ENCODE measurements at places on chromosomes 5 and 9. TPM values are rescaled to one million over a fixed set of nuclear protein-coding genes. Genes with fewer than 3 reads are reported as not detected.

DNA sequence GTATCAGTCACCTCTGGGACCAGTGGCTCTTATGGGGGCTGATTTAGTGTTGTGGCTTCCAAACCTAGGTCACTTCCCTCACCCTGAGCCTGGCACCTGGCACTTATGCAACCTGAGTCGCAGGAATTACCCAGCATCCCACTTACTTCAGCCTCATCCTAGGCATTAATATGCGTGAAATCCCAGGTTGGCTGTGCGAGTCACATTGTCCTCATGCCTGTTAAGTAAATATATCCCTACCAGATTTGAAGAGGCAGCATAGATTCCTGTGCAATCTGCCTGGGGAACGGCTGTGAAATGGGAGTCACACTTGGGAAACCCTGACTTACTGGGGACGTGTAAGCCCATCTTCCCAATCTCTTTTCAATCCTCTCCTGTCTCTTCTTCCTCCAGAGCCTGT is 42.7 kb upstream of the AKNA start:
- no peaks in the 10 kb centered on the region for H3K36me3 ChIP-seq
- no peaks in the 10 kb centered on the region for H3K4me1 ChIP-seq
- no peak overlapping the region for H3K27ac ChIP-seq
- no peak overlapping the region for H3K4me3 ChIP-seq
- no peaks in the 10 kb centered on the region for H3K27me3 ChIP-seq

GRCh38 chr9:78207319-78207718 is 28.6 kb upstream of the CEP78 start:
- H3K27me3 ChIP-seq, result no peaks in the 10 kb centered on the region
- no peak overlapping the region for H3K4me3 ChIP-seq
- DNase-seq, result no peak
- H3K27ac ChIP-seq, result no peak overlapping the region
- H3K4me1 ChIP-seq, result no peaks in the 10 kb centered on the region

DNA sequence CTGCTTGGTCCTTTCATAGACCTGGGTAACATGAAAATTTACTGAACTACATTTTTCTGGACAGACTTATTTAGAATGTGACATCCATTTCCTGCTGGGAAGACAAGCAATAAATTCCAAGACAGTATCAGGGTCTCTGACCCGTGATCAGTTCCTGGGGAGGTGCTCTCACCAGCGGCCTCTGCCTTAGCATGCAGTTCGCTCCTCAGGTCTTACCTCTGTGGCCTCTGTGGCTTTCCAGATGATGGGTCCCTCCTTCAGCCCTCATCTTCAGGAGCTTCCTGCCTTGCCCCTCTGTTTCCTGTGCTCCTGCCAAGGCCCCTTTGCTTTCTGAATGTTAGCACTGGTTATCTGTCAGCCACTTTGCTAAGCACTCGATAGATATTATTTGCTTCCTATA is 66.4 kb downstream of the CMYA5 start:
- H3K4me3 ChIP-seq, result no peak overlapping the region
- H3K36me3 ChIP-seq, result no peaks in the 10 kb centered on the region
- no peaks in the 10 kb centered on the region for H3K4me1 ChIP-seq
- no peaks in the 10 kb centered on the region for H3K27me3 ChIP-seq

DNA sequence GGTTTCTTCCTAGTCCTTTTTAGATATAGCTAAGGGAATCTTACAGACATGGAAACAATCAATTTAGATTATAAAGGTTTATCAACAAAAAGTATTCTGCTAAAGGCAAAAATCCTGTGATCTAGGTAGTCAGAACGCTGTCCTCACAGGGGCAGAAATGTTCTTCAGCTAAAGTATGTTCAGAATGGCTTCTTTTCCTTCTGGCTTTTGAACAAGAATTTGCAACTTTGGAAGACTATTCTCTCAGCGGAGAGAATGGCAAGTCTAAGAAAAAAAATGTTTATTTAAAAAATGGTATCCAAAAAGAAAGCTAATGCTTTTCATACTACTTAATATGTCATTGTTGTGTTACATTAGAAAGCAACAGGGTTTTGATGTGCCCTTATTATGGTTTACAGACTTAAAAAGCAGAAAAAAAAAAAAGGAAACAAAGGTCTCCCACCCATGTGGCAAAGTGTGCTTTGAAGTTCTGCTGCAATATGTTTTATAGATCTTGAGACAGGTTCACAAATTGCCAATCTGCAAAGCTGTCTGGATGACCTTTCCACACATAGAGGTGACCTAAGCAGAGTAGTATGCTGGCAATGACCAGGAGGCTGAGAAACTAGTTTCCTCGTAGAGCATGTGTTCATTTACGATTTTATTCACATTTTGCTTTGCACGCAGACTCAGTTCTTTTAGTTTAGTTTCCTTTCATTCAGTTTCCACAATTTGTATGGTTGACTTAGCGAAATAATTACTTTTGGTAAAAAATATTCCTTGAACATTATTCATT is 45.1 kb upstream of the PJA2 start:
- no peaks in the 10 kb centered on the region for H3K27me3 ChIP-seq
- DNase-seq, result no peak
- peak overlapping the region; percentile 67 for H3K27ac ChIP-seq
- peaks cover 29% of the 10 kb centered on the region for H3K4me1 ChIP-seq
- H3K4me3 ChIP-seq, result peak overlapping the region; percentile 51
- no peaks in the 10 kb centered on the region for H3K36me3 ChIP-seq

GRCh38 chr5:151706906-151707305 is 20.2 kb upstream of the SPARC start:
- no peaks in the 10 kb centered on the region for H3K27me3 ChIP-seq
- no peaks in the 10 kb centered on the region for H3K36me3 ChIP-seq
- H3K27ac ChIP-seq, result no peak overlapping the region
- peaks cover 7% of the 10 kb centered on the region for H3K4me1 ChIP-seq

- H3K27me3 ChIP-seq, result no peaks in the 10 kb centered on the region
- no peak overlapping the region for H3K27ac ChIP-seq
- H3K4me1 ChIP-seq, result no peaks in the 10 kb centered on the region
- H3K4me3 ChIP-seq, result no peak overlapping the region
Observed at GRCh38 chr5:37774912-37775483, 64.8 kb downstream of the GDNF start.

GRCh38 chr9:132789719-132790118 is 88.4 kb downstream of the AK8 start:
- H3K4me3 ChIP-seq, result no peak overlapping the region
- H3K4me1 ChIP-seq, result no peaks in the 10 kb centered on the region
- H3K36me3 ChIP-seq, result no peaks in the 10 kb centered on the region
- DNase-seq, result no peak

DNA sequence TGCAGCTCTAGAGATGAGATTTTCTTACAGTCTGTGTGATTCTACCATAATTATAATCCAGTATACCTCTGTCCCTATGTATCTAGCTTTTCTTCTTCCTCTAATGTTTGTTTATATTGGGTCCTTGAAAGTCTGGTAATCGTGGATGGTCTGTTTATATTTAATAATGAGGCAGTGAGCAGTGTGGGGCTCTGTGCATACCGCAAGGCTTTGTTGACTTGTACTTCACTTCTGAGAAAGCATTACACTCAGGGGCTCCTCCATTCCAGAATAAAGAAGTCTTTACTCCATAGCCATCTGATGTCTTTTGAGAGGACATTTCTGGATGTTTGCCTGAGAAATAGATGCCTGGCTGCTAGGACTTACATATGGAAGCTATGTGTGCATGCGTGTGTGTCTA is 4.5 kb upstream of the MPDZ start:
- H3K36me3 ChIP-seq, result no peaks in the 10 kb centered on the region
- no peak for DNase-seq
- peaks cover 4% of the 10 kb centered on the region for H3K4me1 ChIP-seq
- no peaks in the 10 kb centered on the region for H3K27me3 ChIP-seq

GRCh38 chr5:107538331-107538730 is 132.4 kb downstream of the EFNA5 start:
- no peak for DNase-seq
- H3K27me3 ChIP-seq, result no peaks in the 10 kb centered on the region
- no peaks in the 10 kb centered on the region for H3K36me3 ChIP-seq
- H3K4me1 ChIP-seq, result peaks cover 4% of the 10 kb centered on the region

- no peaks in the 10 kb centered on the region for H3K27me3 ChIP-seq
- no peak overlapping the region for H3K27ac ChIP-seq
- no peaks in the 10 kb centered on the region for H3K36me3 ChIP-seq
- DNase-seq, result no peak
- no peak overlapping the region for H3K4me3 ChIP-seq
Observed at GRCh38 chr5:132665574-132666080, 7.7 kb downstream of the IL13 start.

- no peak overlapping the region for H3K27ac ChIP-seq
- no peak for DNase-seq
- H3K27me3 ChIP-seq, result no peaks in the 10 kb centered on the region
- no peak overlapping the region for H3K4me3 ChIP-seq
- H3K36me3 ChIP-seq, result no peaks in the 10 kb centered on the region
Observed at GRCh38 chr5:15433709-15434108, 66.3 kb upstream of the FBXL7 start.

- H3K36me3 ChIP-seq, result no peaks in the 10 kb centered on the region
- no peak overlapping the region for H3K4me3 ChIP-seq
- no peaks in the 10 kb centered on the region for H3K27me3 ChIP-seq
- H3K4me1 ChIP-seq, result peaks cover 7% of the 10 kb centered on the region
- no peak for DNase-seq
Observed at GRCh38 chr5:143657647-143658285, 154.2 kb upstream of the HMHB1 start.

DNA sequence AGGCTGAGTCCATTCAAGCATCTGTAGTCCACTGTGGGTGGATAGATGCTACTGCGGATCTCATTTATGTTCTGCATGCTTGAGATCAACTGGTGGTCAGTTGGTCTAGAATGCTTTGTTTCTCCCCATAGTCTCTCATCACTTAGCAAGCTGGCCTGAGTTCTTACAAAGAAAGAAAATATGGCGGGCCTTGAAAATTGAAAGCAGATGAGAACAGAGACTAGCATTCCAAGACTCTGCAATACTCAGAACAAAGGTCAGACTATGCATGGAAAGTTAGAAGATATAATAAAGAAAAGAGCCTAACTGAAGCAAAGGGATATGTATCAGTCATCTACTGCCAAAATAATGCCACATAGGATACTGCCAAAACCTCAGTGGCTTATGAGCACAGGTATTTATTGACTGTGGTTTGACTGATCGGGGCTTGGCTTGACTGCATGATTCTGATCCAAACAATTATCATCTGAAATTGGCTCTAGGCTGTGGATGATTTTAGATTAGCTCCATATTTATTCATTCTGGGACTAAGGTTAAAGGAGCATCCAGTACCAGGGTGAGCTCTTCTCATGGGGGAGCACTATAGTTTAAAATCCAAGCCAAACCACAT is 258.9 kb downstream of the TAF11L14 start:
- H3K4me1 ChIP-seq, result no peaks in the 10 kb centered on the region
- H3K27ac ChIP-seq, result no peak overlapping the region
- no peaks in the 10 kb centered on the region for H3K27me3 ChIP-seq

GRCh38 chr5:143955141-143955540 is 143.2 kb downstream of the HMHB1 start:
- H3K27me3 ChIP-seq, result no peaks in the 10 kb centered on the region
- no peak for DNase-seq
- H3K36me3 ChIP-seq, result no peaks in the 10 kb centered on the region

DNA sequence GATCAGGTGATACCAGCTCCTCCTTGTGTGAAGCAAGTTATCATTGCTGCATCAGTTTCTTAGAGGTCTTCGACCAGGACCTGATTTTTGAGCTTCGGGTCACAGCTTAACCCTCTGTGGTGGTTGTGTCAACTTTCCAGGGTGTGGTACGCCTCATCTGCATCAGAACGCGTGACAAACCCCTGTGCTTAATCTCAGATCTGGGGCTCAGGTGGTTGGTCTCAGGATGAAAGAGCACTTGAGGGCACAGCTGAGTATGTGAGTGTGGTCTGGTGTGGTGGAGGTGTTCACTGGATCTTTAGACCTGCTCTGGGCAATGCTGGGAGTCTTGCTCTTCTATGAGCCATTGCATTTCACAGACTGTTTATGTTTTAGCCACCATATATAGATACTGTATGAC is 64.1 kb downstream of the OSTF1 start:
- no peak for DNase-seq
- no peaks in the 10 kb centered on the region for H3K36me3 ChIP-seq
- H3K27me3 ChIP-seq, result no peaks in the 10 kb centered on the region
- H3K27ac ChIP-seq, result no peak overlapping the region
- H3K4me1 ChIP-seq, result peaks cover 14% of the 10 kb centered on the region
- no peak overlapping the region for H3K4me3 ChIP-seq

DNA sequence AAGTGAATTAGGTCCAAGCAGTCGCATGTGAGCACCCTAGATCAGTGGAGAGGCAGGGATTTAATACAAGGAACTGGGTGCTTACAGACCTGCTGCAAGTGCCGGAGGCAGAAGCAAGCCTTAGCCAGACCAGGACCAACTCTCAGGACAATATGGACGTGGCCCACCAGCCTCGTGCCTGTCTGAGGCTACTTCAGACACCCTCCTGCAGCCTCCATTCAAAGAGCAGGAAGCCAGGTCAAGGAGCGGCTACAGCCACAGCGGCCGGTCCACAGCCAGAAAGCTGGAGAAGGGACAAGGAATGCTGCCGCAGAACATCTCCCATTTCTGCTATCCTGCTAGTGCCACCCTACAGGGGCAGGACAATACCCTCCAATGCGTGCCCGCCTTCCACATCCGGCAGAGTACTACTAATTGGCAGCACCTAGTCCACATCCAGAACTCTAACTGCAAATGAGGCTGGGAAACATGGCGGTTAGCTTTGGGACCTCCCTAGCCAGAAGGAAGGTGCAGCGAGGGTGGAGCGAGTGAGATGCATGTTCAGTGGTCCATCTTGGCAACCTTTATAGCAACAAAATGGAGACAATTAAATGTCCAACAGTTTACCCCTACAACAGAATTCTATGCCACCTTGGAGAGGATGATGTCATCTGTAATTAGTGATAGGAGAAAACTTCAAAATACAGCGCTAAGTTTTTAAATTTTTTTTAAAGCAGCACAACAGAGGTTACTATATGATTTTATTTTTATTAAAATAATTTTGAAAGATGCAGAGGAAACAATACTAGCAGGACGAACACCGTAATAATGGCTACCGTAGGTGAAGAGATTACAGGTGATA is 1.0 kb upstream of the ALDH1B1 start:
- H3K4me1 ChIP-seq, result peaks cover 75% of the 10 kb centered on the region
- DNase-seq, result no peak
- H3K27ac ChIP-seq, result peak overlapping the region; percentile 100
- H3K4me3 ChIP-seq, result peak overlapping the region; percentile 93
- H3K36me3 ChIP-seq, result peaks cover 18% of the 10 kb centered on the region

GRCh38 chr9:83066771-83067170 is 3.8 kb upstream of the RASEF start:
- H3K27ac ChIP-seq, result no peak overlapping the region
- no peak overlapping the region for H3K4me3 ChIP-seq

- H3K27me3 ChIP-seq, result no peaks in the 10 kb centered on the region
- H3K4me1 ChIP-seq, result no peaks in the 10 kb centered on the region
- no peaks in the 10 kb centered on the region for H3K36me3 ChIP-seq
- no peak for DNase-seq
Observed at GRCh38 chr5:179405426-179406030, 60.3 kb upstream of the ADAMTS2 start.

- H3K4me1 ChIP-seq, result peaks cover 25% of the 10 kb centered on the region
- no peak for DNase-seq
Observed at GRCh38 chr5:134101686-134102439, 12.6 kb upstream of the TCF7 start.

GRCh38 chr9:90637626-90638025 is 5.0 kb downstream of the DIRAS2 start:
- no peak overlapping the region for H3K4me3 ChIP-seq
- no peak overlapping the region for H3K27ac ChIP-seq
- no peaks in the 10 kb centered on the region for H3K36me3 ChIP-seq
- H3K27me3 ChIP-seq, result no peaks in the 10 kb centered on the region
- DNase-seq, result no peak

The ANKRD31 gene
- not detected for total RNA-seq

The SLC46A2 gene
- total RNA-seq, result 2.0 TPM

The CEL gene
- 0.78 TPM for total RNA-seq

The PIP5KL1 gene
- total RNA-seq, result 6.0 TPM

The LCN15 gene
- not detected for total RNA-seq

The MARVELD2 gene
- total RNA-seq, result 0.81 TPM

The TOR4A gene
- 43.5 TPM for total RNA-seq

The TMEM174 gene
- not detected for total RNA-seq
